ENCODE measurements at places on chromosomes 11 and 22. TPM values are rescaled to one million over a fixed set of nuclear protein-coding genes. Genes with fewer than 3 reads are reported as not detected.

- DNase-seq = no peak
Observed at GRCh38 chr11:112226831-112227401, 688 bp downstream of the PTS start.

DNA sequence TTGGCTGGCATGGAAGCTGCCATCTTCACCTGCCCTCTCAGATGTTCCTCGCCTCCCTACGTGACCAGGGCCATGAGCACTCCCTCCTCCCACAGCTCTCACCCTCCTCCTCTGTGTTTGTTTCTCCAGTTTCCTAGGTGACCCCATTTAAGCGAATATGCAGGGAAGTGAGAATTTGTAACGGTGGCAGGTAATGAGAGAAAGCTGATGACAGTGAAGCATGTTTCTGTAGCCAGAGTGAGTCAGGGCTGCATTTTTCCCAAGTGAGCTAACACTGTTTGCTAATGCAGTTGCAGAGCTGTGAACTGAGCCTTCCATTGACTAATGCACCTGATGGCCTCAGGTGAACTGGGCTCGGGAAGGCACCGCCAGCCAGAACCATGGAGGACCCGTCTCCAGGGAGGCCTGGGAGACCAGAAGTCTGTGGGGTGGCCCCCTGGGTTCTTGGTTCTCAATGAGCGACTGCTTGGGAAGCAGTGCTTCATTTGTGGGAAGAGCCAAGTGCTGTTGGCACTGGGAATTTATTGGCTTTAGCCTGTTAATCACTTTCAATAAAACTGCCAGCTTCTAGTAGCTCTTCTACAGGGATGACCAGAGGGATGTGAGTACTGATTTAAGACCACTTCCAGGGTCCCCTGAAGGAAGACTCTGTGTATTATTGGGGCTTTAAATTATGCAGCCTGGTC, 64.5 kb downstream of the BARX2 start:
- no peak for DNase-seq

DNA sequence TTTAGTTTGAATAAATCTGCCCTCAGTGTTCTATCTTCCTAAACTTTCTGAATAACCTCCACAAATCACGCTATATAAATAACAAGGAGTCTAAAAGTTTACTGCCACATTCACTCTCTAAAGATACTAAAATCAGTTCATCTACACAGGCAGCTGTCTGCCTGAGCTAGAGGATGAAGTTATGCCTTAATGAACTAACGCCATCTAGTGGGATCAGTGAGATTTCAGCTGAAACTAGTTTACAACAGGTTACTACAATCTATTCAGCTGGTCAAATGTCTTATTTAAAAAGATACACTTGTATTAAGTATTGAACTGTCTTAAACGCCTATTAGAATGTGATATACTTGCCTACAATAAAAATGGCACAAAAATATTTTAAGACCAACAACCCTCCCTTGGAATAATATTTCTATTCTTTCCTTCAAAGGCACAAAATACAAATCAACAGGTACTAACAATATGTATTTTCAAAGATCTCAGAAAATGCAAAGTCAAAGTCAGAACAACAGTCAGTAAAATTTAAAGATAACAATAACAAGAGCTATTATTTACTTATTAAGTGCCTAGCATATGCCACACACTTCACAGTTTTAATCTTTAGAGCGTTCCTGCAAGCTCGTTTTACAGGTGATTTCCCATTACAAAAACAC, 84.1 kb downstream of the LARGE2 start:
- no peak for DNase-seq

GRCh38 chr11:90846628-90847027, 623.8 kb upstream of the CHORDC1 start:
- no peak for DNase-seq

DNA sequence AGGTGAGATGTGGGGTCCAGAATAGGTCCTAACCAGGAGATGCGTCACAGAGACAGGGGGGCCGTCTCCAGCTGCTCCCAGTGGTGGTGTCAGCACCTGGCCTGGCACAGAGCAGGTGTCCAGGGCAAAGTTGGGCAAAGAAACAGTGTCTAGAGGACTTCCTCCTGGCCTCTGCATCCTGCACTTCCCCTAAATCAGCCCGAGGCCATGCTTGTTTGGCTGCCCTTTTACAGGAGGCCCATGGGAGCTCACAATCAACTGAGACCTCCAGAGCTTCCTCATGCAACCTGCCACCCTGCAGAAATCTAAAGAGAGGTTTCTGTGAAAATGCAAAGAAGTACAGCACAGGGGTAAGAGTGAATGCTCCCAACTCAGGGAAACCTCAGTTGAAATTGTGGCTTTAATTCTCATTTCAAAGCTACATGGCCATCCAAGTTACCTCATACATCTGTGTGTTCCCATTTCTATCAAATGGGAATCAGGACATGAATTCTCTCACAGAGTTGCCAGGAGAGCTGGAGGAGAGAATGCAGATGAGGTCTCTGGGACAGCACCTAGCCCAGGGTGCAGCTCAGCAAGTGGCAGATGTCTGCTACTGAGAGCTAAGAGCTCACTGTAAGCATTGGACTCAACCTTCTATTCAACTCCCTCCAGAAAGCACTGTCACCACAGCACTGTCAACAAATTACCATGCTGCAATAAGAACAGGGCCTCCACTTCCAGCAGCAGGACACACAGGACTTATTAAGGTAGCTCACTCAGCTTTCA, 32.6 kb downstream of the TCIRG1 start:
- no peak for DNase-seq

DNA sequence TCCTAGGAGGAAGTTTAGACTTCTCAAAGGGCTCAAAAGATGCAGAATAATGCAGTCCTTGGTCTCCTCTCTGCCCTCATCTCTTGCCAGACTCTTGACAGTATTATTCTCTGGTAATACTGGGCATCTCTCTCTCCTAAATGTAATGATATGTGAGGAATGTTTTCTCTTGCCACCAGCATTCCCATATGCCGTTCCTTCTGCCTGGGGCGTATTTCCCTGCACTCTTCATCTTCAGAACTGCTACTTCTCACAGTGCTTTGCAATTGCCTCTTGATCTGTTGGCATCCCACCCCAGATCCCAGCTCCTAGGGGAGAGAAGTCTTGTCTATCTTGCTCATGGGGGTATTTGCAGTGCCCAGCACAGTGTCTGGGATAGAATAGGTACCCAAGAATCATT, 107.4 kb downstream of the RASSF10 start:
- no peak for DNase-seq

DNA sequence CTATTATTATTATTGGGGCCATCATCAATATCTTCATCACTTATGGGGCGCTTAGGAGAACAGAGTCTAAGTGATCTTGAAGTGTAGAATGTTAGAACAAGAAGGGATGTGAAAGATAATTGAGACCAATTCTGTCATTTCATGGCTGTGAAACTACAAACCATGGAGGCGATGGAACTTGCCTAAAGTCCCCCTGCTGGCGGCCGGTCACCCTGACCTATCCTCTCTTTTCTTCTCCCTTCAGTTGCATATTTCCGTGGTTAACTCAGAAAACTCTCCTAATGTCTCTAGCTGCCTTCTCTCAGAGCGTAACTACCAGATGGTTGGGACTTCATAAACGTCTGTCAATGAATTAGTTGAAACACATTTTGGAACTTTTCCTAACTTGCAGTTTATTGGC, 6.6 kb upstream of the OR4B1 start:
- DNase-seq = no peak

DNA sequence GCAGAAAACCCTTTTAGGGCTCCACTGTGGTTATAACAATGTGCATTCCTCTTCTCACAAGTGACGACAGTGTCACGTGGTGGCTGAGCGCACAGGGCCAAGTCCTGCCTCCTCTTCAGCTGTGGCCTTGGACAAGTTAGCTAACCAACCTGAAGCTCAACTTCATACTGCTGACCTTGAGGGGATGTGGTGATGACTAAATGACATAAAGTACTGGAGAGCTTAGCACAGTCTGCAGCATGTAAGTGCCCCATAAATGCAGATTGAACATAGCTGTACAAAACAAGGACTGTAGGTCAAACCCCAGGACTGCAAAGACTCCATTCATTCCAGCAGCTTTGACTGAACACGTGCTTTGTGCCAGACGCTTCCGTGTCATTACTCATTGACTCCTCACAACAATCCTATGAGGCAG, 20.1 kb upstream of the MRGPRX2 start:
- DNase-seq = no peak

The SULT4A1 gene
- polyA plus RNA-seq = 0.24 TPM

The SLC22A6 gene
- not detected for polyA plus RNA-seq
